ENCODE measurements at places on chromosomes 4 and X.

DNA sequence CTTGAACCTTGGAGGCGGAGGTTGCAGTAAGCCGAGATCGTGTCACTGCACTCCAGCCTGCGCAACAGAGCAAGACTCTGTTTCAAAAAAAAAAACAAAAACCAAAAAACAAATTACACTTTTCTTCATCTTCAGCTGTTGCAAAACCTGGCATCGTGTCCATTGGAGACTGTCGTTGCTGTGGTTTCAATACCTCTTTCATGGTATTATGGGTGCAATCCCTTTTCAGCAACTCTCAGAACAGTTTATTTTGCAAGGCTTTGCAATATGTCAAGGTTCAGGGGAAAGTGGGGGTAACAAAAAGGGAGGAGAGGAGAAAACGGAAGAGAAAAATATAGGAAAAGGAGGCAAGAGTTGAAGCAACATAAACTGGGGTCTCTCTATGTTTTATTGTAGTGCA, 40.8 kb downstream of the ARSD start:
- DNase-seq, result no peak

GRCh38 chr4:87055311-87055710, 120.5 kb downstream of the AFF1 start:
- no peak for DNase-seq

DNA sequence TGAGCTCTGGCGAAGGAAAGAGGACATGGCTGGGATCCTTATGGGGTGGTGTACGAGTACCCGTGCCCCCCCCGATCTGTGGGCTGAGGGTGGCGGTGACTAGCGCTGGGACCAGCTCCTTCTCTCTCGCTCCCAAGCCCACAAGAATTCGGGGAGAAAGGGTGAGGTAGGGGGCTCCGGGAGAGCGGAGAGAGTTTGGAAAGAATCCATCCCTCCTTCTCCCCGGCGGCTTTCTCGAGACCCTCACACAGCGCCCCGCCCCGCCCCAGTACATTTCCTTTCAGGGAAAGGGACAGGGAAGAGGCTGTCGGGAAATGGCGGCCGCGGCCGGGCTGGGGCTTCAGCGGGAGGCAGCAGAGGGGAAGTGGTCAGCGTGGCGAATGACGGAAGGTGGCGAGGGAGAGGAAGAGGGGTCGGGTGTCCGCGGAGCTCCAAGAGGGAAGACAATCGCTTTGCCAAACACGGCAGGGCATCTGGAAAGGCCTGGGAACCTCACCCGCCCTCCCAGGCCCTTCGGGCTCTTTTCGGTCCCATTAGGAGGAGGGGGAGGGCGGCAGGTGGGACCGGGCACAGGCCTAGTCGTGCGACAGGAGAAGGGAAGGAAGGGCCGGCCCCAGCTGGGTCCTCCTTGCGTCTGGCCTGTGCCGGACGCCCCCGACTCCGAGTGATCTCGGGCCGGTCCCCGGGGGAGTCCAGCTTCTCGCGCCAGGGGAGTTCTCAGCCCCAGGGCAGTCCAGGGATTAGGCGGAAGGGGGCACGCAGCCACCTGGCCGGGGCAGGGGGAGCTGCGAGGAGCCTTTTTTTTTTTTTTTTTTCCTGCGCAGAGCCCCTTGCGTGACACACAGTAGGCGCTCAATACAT, 10.2 kb downstream of the HNRNPH2 start:
- no peak for DNase-seq

GRCh38 chrX:96763608-96764007, 79.0 kb downstream of the DIAPH2 start:
- no peak for DNase-seq

DNA sequence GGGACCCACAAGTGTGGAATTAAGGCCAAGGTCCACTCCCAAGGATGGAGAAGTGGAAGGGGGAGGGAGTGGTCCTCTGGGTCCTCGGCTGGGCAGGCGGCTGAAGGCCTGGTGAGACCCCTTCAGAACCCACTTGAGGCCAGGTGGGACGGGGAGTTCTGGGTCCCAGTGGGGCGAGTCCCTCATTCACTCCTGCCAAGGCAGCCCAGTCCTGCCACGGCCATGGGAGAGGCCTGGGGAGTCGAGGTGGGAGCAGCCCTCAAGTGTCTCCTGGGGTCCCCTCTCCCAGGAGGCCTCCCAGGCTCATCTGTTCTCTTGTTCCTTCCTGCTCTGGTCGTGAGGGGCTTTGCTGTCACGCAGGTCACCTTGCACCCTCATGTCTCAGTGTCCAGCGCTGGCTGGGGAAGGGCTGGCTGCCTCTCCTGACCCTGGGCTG, 6.1 kb upstream of the SH3BP2 start:
- no peak for DNase-seq

GRCh38 chrX:116204932-116205331, 34.4 kb downstream of the AGTR2 start:
- DNase-seq, result no peak

GRCh38 chr4:47075262-47075661, 43.9 kb downstream of the GABRB1 start:
- DNase-seq, result no peak

DNA sequence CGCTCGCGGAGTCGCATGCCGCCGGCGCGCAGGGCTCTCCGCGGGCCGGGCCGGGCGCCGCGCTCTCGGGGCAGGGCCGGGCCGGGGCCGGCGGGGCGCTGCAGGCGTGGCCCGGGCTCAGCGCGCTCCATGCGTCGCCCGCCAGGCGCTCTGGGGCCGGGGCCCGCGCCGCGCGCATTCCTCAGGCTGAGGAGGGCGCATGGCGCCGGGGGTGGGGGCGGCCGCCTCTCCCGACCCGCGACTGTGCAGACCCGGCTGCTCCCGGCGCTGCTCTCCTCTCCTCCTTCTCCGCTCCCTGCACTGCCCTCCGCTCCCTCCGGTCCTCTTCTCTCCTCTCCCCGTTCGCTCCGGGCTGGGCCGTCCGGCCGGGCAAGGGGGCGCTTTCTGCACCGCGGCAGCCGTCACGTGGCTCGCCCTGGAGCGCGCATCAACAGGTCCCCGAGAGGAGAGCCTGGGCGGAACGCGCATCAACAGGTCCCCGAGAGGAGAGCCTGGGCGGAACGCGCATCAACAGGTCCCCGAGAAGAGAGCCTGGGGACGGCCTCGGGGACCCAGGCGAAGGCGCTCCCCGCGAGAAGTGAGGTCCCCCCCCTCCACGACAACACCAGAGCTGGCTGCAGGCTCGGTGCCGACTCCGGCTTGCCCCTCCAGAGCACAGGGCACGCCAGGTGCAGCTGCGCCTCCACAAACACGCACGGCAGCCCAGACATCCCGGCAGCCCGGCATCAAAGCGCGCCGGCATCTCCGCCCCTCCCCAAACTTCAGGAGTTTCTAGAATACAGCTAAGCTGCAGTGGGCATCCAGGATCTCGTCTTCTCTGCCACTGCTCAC, 12.9 kb downstream of the PPP2R3B start:
- DNase-seq, result no peak

- DNase-seq, result no peak
These were observed 34.7 kb upstream of the PRKX start for GRCh38 chrX:3748052-3748559.

- no peak for DNase-seq
These were observed 66.0 kb upstream of the FAT1 start for GRCh38 chr4:186789651-186790050.

- DNase-seq, result no peak
These were observed 3.2 kb upstream of the NEK1 start for GRCh38 chr4:169615467-169616106.

DNA sequence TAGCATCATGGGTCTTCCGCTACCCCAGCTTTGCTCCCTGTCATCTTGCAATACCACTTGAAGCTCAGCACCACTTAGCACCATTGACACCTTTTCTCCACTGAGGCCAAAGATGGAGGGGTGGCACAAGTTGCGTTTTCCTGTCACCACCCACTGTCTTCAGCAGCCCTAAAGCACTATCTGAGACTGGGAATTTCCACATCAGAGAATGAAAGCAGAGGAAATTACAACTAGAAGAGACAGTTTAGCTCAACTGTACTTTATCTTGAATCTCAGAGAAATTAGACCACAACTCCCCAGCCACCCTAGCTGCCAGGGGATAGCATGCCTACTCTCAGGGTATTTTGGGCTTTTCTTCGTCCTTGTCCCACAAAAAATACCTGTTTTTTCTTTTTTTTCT, 111.0 kb downstream of the DDIT4L start:
- no peak for DNase-seq

Measured in fibroblast of skin of left biceps (primary cell).